ENCODE measurements at places on chromosomes 13 and 19. TPM values are rescaled to one million over a fixed set of nuclear protein-coding genes. Genes with fewer than 3 reads are reported as not detected.
A peak's percentile ranks its signal among the peaks of the same experiment; 100 is the strongest.

RNF17 gene
- total RNA-seq, result not detected

DNA sequence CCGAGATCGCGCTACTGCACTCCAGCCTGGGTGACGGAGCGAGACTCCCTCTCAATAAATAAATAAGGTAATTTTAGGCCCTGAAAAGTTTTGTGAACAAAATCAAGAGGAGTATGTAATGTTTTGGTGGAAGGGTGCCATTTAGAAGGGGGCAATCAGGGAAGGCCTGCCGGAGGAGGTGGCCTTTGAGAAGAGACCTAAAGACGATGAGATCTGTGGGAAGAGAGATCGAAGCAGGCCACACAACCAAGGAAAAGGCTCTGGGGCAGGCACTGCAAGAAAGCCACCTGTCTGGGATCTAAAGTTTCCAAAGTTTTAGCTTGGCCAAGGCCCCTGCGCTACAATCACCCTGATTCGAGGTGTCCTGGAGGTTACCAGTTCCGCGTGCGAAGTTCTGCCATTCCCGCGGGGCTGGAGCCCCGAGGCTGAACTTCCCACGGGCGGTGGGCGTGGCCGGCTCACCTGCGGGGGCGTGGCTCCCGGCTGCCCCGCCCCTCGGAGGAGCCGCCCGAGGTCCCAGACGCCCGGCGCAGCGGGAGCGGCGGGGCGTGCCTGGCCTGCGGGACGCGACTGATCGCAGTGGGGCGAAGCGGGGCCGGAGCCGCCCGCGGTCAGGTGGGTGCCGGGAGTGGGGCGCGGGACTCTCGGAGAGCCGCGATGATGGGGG lies at the start of gene KLC3:
Gene KLC3 (plus strand): TSS at position 519 of the 667 bp plus-strand sequence. CDS start 4,792 bp downstream, outside the sequence.
- ATAC-seq, result peak; percentile 18

DNA sequence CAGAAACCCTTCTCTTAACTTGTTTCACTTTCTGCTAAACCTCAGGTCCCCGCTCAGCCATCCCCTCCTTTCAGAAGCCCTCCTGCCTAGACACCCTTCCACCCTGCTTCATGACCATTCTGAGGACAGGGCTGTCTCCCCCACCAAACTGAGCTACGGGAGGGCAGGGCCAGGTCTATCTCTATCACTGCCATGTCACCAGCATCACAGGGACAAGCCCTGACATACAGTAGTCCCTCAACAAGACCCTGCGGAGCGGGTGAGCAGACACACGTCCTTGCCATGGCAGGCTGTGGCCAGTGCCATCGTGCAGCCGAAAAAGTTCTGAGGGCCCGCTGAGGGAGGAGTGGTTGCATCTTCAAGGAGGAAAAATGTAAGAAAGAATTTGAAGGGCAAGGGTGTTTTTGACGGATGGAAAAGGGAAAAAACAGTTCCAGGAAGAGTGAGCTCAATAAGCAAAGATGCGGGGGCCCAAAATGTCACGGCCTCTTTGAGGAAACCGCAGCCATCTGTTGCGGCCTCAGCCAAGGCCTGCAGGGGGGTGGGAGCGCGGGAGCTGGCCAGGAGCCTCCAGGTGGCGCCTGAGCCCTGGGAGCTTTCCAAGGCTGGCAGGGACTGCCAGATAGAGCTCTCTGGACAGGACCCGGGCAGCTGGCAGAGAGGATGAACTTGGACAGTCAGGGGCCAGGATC lies 8.1 kb downstream of the PTGIR start:
- peak; percentile 75 for ATAC-seq

DNA sequence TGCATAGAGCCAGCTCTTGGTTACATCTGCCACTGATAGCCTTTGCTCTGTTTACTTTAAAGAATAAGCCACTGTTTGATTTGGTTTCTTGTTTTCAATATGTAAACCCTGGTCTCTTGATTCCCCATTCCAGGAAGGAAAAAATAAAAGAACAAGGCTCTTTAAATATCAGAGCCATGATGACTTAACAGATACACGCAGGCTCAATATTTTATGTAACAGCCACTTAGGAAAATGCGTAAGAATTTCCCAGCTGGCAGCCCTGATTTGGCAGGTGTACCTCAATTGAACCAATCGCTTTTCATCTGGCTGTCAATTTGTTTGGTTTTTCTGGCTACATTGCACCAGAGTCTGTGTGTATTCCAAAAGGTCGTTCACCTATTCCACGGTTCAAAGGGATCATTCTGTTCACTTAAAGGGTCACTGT lies 65.6 kb downstream of the IRS2 start:
- no peak for ATAC-seq

- no peak for ATAC-seq
Measured at GRCh38 chr13:24042710-24043440, 117.6 kb upstream of the SPATA13 start.

Data from motor neuron (in vitro differentiated cells).